Spleen (tissue), 13 donors: ENCODE measurements at places on chromosomes 12 and 14.

DNA sequence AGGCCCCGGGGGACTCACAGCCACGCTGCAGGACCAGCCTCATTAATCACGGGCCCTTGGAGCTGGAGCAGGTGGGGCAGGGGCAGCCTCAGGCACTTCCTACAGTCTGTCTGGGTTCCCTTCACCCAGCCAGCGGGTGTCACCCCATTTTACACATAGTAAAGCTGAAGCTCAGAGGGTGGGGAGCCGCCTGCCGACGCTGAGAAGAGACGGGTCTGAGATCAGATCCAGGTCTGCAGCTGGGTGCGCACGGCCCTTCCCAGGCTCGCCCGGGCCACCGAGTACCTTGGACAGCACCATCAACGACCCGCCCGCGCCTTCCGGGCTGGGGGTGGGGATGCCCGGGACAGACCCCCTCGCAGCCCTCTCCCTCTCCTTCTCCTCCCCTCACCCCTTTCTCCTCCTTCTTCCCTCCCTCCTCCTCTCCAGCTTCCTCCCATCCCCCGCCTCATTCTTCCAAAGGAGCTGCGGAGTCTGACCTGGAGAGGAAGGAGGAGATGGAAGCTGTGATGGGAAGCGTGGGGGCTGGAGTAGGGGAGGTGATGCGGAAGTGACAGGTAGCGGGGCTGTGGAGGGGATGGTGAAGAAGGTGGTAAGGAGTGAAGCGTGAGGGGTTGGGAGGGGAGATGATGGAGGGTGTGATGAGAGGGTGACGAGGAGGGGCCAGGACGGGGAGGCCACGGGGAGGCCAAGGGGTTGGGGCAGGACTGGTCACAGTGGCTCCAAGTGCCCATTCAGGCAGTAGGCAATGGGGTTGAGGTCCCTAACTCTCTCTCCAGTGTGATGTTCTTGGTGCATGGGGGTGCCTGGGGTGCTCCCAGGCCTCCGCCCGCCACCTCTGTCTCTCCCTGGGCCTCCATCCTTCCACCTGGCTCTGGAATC is 8.8 kb downstream of the DTX1 start:
- peak; percentile 83 for DNase-seq
- no peaks in the 10 kb centered on the region for H3K27me3 ChIP-seq
- no peak overlapping the region for H3K4me3 ChIP-seq
- H3K27ac ChIP-seq: peak overlapping the region; percentile 45
- H3K36me3 ChIP-seq: no peaks in the 10 kb centered on the region

DNA sequence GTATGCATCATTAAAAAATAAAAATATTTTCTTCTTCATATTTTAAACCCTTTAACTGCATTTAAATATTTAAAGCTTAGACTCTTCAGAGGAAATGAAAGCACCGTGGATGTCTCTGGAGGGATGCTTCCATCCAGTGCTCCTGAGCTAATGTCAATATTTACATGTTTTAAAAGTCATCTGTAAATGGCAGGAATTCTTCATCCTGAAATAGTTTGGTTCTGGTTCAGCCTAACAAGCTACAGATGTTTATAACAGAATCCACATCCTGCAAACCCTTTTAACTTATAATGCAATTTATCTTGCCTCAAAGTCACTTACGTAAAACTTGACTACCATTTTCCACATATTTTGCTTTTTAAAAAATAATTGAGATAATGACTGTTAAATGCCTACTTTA is 1207.3 kb downstream of the SLC16A7 start:
- H3K4me1 ChIP-seq: no peaks in the 10 kb centered on the region
- no peak overlapping the region for H3K4me3 ChIP-seq
- no peak for DNase-seq
- no peaks in the 10 kb centered on the region for H3K36me3 ChIP-seq
- H3K27ac ChIP-seq: no peak overlapping the region

- DNase-seq: no peak
- no peak overlapping the region for H3K27ac ChIP-seq
- H3K4me3 ChIP-seq: no peak overlapping the region
- no peaks in the 10 kb centered on the region for H3K36me3 ChIP-seq
- no peaks in the 10 kb centered on the region for H3K27me3 ChIP-seq
- peaks cover 10% of the 10 kb centered on the region for H3K4me1 ChIP-seq
Observed at GRCh38 chr12:22325218-22325617, 9.3 kb downstream of the ST8SIA1 start.

- no peak overlapping the region for H3K4me3 ChIP-seq
- peaks cover 14% of the 10 kb centered on the region for H3K27me3 ChIP-seq
- no peak for DNase-seq
- H3K27ac ChIP-seq: no peak overlapping the region
- H3K4me1 ChIP-seq: no peaks in the 10 kb centered on the region
Observed at GRCh38 chr12:107308310-107308709, 215.0 kb upstream of the CRY1 start.

GRCh38 chr12:120121766-120122293 is 5.3 kb upstream of the RAB35 start:
- peaks cover 80% of the 10 kb centered on the region for H3K4me1 ChIP-seq
- H3K27ac ChIP-seq: peak overlapping the region; percentile 63

DNA sequence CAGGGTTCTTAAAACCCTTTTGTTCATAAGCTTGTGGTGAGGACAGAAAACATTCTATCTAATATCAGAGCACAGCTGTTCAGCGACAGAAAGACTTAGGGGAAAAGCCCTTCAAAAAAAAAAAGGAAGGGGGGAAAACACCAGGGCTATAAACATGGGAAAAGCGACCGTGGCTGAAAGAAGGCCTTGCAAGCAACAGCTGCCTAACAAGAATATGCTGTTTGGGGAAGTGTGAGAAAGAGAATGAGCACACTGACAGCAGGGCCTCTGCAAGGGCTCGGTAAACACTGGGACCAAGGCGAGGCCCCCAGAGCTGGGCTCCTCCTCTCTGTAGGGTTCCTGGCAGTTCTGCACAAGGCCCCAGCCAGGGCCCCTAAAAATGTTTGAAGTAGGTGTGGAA is 27.4 kb upstream of the CCND2 start:
- no peak for DNase-seq
- H3K27ac ChIP-seq: no peak overlapping the region
- H3K4me1 ChIP-seq: peaks cover 24% of the 10 kb centered on the region
